ENCODE measurements at places on chromosomes 12 and 14.

DNA sequence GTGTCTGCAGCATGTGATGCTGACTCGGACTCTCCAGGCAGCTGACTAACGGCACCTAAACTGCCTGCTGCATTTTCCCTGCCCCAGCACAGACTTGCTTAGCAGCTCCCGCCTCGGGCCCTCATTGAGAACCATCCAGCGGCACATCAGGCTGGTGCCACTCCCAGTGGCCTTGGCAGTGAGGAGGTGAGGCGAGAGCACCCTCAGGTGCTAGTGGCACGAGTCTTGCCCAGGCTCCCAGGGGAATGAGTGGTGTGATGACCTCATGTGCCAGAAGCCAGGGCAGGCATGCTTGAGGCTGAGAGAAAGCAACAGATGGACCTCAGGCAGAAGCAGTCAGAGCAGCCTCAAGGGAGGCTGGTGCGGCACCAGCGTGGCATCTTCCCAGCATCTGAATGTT lies 60.2 kb downstream of the PRKCH start:
- no peak for DNase-seq

DNA sequence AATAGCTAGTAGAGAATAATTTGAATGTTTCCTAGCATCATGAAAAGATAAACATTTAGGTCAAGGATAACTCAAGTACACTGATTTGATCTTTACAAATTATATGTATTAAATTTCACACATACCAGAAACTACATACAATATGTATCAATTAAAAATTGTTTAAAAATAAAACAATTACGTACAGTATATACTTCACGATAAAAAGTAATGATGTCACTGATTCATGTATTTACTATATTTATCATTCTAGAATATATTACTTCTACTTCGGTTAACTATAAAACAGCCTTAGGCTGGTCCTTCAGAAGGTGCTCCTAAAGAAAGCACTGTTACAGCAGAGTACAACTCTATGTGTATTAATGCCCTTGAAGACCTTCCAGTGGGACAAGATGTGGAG lies 11.5 kb downstream of the RBM23 start:
- no peak for DNase-seq

- DNase-seq: no peak
Measured at GRCh38 chr14:106875503-106875902, 1349.1 kb downstream of the TMEM121 start.

GRCh38 chr14:39185256-39186049 lies 10.4 kb downstream of the PNN start:
- no peak for DNase-seq

DNA sequence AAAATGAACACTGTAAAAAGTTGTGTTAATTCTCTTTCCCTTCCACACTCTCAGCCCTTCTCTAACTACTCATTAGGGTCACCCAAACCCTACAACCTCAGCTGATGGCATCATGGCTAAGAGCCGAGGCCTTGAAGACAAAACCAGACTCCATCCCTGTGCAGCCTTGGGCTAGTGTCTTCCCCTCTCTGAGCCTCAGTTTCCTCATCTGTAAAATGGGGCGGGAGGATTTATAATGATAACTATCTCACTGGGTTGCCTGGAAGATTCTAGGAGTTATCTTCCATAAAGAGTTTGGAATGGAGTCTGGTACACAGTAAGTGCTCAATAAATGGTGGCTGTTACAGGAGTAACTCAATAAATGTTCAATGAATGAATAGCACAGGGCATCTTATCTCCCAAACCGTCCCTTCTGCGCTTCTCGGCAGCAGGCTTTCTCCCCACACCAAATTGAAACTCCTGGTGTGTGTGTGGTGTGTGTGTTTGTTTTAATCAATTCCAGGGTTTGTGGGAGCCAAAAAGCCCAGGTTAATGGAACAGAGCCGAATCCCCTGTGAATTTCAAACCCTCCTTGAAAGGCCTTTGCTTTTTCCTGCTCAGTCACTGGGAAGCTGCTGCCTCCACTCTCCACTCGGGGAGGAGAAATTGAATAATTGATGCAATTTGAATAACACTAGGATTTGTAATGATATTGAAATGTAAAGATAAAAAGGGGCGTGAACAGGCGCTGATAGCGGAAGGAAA lies 61.2 kb upstream of the FAM222A start:
- DNase-seq: no peak

DNA sequence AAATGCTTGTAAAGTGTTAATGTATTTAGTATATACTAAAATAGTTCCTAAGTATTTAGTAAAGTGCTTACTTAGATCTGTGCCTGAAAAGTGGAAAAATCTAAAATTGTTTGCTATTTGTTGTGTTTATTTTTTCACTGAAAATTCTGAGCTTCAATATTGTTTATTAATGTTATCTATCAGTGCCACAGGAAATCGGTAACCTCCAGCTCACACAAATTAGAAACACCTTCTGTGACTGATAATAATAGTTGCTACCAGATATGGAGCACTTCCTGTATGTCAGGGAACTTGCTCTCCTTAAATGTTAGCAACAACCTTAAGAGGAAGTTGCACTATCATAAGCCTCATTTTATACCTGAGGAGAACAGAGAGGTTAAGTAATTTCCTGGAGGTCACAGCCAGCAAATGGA lies 723 bp upstream of the LRP10 start:
- DNase-seq: no peak

DNA sequence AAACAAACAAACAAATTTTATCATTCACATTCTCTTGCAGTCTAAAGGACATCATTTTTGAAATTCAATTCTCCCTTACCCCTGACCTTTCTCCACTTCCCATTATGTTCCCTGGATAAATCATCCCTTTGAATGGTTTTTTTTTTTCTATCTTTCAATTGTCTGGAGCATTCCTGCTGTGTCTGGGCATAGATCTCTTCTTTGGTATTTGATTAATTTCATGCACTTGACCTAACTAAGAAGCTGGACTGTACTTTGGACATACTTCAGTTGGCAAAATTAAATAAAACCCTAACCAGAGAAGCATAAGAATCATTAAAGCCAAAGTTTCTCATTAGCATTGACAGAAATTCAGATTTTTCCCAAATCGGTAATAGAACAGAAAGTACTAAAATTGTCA lies 163.6 kb upstream of the BMP4 start:
- DNase-seq: no peak

- no peak for DNase-seq
Measured at GRCh38 chr14:34933301-34933700, 49.5 kb upstream of the SRP54 start.

- peak; percentile 98 for DNase-seq
Measured at GRCh38 chr14:105473677-105474482, 741 bp upstream of the CRIP2 start.

DNA sequence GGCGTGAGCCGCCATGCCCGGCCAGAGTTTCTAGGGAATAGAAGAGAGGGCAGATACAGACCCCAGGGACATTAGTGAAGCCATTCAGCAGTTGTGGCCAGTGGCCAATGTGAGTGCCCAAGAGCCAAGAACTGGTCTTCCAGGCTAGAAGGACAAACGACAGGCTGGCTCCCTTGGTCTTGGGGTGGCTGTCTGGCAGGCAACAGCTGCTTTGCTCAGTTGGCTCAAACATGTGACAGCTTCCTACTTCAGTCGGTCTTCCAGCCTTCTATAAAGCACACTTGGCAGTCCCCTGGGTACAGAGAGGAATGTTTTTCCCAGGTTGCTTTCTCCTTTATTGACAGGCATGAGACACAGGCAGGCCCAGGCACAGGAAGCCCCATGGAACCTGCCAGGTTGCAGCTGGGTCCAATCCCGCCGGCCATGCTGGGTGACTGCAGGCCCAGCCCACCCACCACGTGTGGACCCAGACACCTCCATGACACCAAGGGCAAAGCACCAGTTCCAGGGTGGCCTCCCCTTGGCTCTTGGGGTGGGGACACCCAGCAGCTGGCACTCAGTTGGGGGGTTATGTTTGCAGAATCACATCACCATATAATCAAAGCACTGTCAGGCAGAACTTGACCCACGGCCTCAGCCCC lies 15.4 kb downstream of the CHGA start:
- DNase-seq: no peak

DNA sequence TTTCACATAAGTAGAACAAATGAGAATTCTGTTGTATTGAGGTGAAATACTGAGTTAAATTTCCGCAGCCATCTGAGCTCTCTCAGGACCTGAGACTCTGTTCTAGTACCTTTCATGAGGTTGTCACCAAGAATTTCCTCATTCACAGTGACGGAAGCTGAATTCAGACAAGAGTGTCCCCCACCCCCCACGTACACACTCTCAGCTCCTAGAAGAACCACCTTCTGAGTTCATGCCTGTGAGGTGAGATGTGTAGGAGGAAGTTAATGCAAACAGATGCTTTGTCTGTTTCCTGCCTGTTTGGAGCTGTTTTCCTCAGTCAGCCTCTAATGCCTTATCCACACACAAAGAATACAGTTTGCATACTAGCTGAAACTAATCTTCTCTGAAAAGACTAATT lies 18.2 kb downstream of the BICDL1 start:
- peak; percentile 5 for DNase-seq

- DNase-seq: no peak
Measured at GRCh38 chr14:58677001-58677400, 39.2 kb downstream of the DACT1 start.

GRCh38 chr12:56634242-56634836 lies 4.2 kb upstream of the BAZ2A start:
- peak; percentile 77 for DNase-seq

DNA sequence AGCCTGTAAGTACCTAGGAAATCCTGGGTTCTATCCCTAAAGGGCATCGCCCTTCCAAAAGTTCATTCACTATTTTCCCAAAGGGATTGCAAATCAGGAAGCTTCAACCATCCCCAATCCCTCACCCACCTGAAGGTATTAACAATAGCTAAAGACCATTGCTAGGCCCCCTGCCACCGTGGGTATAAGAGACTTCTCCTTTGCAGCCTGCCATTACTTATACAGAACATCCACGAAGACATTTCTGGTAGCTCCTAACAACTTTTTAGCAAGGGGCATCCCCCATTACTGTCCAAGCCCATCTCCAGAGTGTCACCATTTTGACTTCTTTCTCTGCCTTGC lies 384 bp upstream of the SMUG1 start:
- DNase-seq: no peak

DNA sequence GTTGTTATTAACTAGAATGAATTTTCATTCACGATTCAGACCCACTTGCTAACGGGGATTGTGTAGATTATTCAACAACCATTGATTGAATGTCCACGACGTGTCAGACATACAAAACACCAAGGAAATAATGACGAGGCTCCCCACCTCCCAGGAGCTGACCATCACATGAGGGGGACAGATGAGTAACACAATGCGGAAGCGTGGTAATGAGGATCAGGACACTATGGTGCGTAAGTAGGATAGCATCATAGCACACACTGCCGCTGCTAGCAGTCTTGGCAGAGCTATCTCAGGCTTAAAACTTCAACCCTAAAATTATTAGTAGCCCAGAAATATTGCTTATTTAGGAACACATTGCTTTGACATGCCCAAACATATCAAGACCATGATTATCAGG lies 265.8 kb downstream of the EGLN3 start:
- DNase-seq: no peak

DNA sequence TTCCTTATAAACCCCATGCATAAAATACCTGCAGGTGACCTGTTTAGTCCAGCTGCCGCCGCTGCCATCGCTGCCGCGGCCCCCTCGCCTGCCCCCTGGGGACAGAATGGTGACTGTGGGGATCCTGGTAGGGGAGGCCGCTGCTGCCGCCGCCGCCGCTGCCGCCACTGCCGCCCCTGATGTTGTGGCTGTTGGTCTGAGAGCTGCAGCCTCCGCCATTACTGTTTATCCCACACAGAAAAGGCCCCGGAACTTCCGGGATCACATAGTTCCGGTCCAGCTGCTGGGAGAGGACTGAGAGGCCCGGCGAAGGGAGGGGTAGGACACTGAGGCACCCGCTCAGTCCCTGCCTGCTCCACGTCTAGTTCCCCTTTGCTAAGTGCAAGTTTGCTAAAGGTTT lies 244.9 kb downstream of the C12orf50 start:
- DNase-seq: no peak

- no peak for DNase-seq
Measured at GRCh38 chr12:12548713-12549112, 13.9 kb downstream of the DUSP16 start.

GRCh38 chr12:124561231-124561630 lies 6.2 kb downstream of the NCOR2 start:
- no peak for DNase-seq

Data from neural progenitor cell (in vitro differentiated cells).